CD4-positive, alpha-beta T cell treated with Interleukin-17A for 1 hour (primary cell): ENCODE measurements at places on chromosomes 2 and 18.

GRCh38 chr2:44935729-44936098 lies 5.8 kb upstream of the SIX3 start:
- DNase-seq: no peak

GRCh38 chr18:79508565-79509535 lies 113.1 kb downstream of the NFATC1 start:
- no peak for DNase-seq

DNA sequence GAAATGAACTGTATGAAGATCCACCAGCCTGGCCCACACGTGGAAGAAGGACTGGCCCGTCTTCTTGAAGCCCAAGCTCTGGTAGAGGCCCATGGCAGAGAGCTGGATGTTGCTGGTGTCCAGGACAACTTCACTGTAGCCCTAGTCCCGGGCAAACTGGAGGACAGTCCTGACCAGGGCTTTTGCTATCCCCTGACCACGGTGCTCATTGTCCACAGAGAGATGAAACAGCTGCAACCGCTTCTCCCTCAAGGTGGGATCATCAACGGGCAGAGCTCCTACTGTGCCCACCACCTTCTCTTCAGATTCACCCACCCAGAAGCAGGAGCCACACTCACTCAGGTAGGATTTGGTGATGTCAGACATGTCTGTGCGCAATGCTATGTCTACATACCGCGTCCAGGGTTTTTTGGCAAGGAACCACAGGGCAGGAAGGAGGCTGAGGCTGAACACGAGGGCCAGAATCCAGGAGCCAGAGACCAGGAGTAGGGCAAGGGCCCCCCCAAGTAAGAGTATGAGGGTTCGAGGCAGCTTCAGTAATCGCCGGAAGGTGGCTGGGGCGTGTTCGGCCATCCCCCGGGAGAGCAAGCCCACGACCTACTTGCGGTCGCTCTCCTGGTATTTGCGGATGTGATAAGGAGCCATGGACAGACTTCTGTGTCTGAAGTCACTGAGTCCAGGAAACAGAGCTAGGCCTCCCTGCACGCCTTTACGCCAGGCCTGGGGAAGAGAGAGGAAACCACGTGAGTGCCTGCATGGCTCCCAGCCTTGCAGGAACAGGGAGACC lies 36.3 kb downstream of the TPRKB start:
- no peak for DNase-seq

GRCh38 chr2:26086155-26086637 lies 52.3 kb downstream of the RAB10 start:
- peak; percentile 28 for DNase-seq

DNA sequence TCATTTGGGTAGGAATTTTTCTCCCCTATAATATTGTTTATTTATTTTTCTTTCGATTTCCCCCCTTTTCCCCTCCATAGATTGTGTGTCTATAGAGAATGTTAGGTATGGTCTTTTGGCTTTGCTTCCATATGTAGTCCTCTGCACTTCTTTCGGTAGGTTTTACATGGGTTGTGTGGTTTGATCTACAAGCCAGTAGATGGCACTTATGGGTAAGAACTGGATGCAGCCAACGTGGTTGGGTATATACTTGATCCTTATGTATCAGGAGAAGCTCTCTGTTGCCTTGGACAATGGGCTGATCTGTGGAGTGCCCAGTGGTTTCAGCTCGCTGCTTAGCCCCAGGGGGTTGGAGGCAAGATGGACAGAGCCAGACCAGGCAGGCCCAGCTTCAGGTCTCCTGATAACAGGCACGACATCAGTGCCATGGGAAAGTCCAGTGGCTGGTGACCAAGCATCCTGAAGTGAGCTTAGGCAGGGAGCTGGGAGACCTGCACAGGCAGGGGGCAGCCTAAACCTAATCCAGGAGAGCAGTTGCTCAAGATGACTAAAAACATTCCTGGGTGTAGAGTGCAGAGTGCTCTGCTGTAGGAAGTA lies 488.3 kb downstream of the CCDC85A start:
- no peak for DNase-seq

DNA sequence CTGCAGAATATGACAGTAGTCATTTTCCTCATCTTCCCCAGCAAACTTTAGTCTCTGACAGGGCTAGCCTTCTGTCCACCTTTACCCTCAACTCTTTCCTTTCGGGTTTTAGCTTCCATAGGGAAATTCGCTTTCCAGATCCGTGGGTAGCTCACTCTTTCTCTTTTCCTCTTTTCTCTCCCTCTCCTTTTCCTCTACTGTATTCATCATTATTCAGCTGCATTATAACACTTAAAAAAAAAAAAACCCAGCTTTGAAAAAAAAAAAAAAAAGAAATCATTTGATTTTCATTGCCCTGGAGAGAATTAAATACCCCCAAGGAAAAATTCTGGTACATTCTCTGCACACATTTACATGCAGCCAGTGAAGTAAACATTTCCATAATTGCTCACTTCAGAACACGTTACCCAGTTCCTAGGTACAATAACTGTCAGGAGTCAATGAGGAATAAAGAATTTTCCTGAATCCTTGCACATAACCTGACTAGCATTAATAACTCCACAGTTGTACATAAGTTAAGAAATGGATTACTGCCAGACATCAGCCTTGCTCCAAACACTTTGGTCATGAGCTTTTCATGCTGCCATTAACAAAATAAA lies 63.5 kb downstream of the ZNF521 start:
- DNase-seq: no peak

GRCh38 chr2:56379066-56379465 lies 195.3 kb downstream of the CCDC85A start:
- DNase-seq: no peak
